ENCODE measurements at places on chromosomes 12 and 14. TPM values are rescaled to one million over a fixed set of nuclear protein-coding genes. Genes with fewer than 3 reads are reported as not detected.

TSPAN19 gene
- total RNA-seq, result 0.13 TPM

SYNDIG1L gene
- total RNA-seq, result 2.5 TPM

GZMH gene
- total RNA-seq, result not detected

GPR68 gene
- total RNA-seq, result under 0.01 TPM

SLCO1B3 gene
- not detected for total RNA-seq

SMCO2 gene
- total RNA-seq, result not detected

TCTN1 gene
- total RNA-seq, result 75.0 TPM

PRPH gene
- total RNA-seq, result not detected

TAMALIN gene
- 19.5 TPM for total RNA-seq

OR6C3 gene
- total RNA-seq, result not detected

LRRC10 gene
- total RNA-seq, result not detected

HELB gene
- 1.3 TPM for total RNA-seq

DDN gene
- total RNA-seq, result under 0.01 TPM

SCN8A gene
- total RNA-seq, result 3.7 TPM

CLEC4D gene
- not detected for total RNA-seq

All from epithelial cell of alveolus of lung (primary cell).